Stimulated activated CD8-positive, alpha-beta memory T cell treated with anti-CD3 and anti-CD28 coated beads, Interleukin-2, amount 100 ng/mL, for 1 hour (primary cell): ENCODE measurements at places on chromosomes 6 and 20.

- DNase-seq = peak; percentile 27
These were observed 590 bp downstream of the SLCO4A1 start for GRCh38 chr20:62642666-62643520.

DNA sequence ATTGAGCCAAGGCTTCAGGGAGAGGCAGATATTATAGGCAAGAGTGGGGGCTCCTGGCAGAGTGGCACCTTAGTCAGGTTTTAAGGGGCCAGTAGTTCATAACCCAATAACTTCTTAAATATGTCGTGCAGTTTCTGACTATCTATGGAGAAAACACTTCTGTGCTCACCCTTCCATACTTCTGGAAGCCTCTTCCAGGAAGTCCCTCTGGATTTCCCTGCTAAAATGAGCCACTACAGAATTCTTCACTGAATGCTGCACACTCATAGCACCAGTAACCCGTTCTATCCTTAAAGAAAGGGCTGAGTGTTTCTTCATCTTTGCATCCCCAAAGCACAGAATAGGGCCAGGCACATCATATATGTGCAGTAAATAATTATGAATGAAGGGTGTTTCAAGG lies 198.5 kb upstream of the SLC24A3 start:
- no peak for DNase-seq

DNA sequence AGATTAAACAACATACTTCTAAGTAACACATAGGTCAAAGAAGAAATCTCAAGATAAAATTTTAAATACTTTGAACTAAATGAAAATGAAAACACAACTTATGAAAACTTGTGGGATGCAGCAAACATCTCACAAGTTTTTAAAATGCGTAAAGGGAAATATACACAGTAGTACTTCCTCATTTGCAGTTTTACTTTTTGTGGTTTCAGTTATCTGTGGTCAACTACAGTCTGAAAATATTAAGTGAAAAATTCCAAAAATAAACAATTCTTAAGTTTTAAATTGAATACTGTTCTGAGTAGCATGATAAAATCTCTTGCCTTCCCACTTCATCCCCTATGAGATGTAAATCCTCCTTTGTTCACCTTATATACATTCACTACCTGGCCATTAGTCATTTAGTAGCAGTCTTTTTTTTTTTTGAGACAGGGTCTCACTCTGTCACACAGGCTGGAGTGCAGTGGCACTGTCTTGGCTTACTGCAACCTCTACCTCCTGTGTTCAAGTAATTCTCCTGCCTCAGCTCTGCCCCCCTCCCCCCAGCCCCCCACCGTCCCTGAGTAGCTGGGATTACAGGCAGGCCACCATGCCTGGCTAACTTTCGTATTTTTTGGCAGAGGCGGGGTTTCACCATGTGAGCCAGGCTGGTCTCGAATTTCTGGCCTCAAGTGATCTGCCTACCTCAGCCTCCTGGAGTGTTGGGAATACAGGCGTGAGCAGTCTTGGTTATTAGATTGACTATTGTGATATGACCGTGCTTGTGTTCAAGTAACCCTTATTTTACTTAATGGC lies 154.6 kb upstream of the AHI1 start:
- no peak for DNase-seq

DNA sequence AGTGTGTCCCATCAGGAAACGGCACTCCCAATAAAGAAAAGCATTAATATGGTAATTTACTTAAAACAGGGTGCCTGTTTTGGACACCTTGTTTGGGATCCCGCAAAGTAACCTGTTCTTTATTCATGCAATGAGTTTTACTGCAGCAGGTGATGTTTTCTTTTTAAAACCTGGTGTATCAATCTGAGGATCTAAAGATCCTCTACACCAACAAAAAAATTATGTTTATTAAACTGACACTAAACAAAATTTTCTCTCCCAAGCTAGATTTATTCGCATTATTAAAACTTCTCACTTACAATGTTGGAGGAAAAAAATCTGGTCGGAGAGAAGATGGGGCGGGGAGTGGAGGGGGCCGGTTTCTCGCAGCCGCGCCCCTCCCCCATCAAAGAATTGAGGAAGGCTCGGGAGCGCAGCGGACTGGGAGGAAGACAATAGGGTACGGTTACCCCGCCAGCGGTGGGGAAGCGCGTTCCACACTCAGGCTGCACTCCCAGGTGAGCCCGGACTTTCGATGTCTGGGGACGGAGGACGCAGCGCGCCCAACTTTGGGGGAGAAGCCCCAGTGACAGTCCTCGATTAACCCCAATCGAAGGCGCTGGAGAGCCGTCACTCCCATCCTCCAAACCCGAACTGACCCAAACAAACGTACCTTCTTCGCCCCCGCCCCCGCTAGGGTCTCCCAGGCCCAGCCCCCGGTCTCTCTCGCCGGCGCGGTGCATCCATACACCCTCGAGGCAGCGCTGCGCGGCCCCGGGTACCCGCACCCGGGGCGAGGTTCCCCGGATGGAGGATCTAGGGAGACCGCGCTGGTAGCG lies 1.3 kb downstream of the CD24 start:
- no peak for DNase-seq

- no peak for DNase-seq
These were observed 84.5 kb upstream of the SNAP25 start for GRCh38 chr20:10134176-10134575.

- no peak for DNase-seq
These were observed 109.7 kb upstream of the FOXQ1 start for GRCh38 chr6:1202201-1202600.

DNA sequence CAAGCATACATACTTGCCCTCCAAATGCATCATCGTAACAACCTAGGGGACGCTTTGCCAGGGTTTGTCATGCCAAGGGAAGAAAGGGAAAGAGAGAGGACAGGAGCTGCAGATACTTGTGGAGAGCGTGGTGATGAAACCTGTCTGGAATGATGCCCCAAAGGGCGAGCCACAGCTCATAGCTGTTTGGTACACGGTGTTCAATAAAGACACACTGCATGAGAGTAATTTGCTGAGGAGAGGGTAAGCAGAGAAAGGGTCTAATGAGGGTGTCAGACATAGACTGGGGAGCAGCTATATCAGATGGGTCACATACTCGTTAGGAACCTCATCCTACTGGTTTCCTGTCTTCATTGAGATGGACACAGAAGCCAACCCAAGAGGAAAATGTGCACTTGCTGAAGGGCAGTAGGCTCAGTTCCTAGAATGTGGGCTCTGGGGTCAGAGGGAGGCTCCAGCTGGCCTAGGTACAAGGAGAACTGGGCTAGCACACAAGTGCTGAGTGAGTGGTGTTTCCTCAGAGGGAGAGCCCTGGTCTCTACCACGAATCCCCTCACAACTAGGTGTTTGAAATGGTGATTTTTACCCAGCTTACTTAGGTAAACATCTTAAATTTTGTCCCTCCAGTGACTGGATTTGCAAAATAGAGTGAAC lies 5.2 kb upstream of the FOXO3 start:
- DNase-seq = no peak

DNA sequence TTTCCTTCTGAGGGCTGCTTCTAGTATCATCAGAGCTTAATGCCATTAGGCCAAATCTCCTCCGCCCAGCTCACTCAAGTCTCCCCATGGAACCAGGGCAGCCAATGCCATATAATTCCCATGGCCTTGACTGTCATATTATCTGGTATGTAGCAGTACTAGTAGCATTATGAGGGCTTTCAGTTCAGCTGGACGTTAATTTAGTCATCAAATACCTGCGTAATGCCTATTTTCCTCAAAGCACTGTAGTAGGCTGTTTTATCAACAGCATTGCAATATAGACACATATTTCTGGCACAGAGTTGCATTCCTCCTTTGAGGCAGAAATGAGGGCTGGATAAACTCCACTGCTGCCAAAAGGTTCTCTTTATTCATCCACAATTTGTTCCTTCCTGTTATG lies 1.7 kb downstream of the KCTD20 start:
- DNase-seq = no peak

- DNase-seq = no peak
These were observed 2.9 kb upstream of the PKIG start for GRCh38 chr20:44579313-44580081.

GRCh38 chr6:19880066-19880465 lies 42.9 kb downstream of the ID4 start:
- no peak for DNase-seq

- no peak for DNase-seq
These were observed 365.8 kb upstream of the HSF2 start for GRCh38 chr6:122033564-122034181.

- DNase-seq = no peak
These were observed 54.2 kb upstream of the SIRPA start for GRCh38 chr20:1840817-1841553.

DNA sequence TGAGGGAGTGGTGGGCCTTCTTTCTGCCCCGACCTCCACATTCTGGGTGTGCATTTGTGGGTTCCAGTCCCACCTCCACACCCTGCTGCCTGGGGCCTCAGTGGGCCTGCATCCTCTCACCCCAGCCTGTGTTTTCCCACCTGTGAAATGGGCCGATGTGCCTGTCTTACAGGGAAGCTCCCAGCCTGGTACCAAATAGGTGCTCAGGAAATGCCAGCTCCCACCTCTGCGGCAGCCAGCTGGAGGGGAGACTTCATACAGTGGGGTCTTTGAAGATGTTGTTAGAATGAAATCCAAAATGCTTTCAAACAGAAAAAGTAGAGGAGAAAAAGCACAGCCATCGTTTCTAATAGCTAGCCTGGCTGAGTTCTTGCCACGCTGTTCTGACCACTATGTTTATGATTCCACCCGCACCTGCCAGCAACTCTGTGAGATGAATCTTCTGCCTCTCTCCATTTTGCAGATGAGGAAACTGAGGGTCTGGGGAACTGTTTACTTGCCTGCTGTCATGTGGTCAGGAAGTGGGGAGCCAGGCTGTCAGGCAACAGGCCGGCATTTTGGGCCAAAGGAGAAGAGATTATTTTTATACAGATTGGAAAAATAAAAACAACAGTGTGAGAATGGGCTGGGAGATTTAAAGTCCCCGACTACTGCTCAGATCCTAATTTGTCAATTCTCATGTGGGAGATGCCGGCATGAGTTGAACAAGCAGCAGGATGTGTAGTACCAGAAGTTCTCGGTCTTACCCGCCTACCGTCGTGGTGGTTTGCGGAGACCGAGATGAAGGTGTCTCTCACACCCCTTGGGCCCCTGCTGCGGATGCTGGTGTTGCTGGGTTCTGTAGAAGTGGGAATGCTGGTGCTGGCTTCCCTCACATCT lies 4.6 kb downstream of the TMEM181 start:
- no peak for DNase-seq

- no peak for DNase-seq
These were observed 882 bp upstream of the FAM184A start for GRCh38 chr6:119079283-119079809.
